ENCODE measurements at places on chromosomes 2 and 18.

DNA sequence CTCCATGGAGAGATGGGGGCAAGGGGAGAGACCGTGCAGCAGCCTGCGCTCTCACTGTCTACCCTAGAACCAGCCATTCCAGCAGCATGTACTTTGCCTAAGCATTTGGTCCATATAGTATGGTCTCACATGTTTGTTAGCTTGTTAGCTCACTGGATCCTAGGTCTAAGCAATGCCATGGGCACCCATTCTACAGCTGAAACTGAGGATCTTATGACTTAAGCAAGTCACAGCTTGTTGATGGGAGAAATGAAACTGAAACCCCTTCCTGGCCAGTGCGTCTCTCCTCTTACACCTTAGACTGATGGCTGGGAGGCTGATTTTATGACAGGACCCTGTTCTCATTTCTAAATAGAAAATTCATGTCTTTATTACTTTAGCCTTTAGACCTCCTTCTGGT, 90.1 kb downstream of the EPAS1 start:
- DNase-seq: no peak

GRCh38 chr2:240814280-240814679, 5.7 kb downstream of the KIF1A start:
- DNase-seq: no peak

DNA sequence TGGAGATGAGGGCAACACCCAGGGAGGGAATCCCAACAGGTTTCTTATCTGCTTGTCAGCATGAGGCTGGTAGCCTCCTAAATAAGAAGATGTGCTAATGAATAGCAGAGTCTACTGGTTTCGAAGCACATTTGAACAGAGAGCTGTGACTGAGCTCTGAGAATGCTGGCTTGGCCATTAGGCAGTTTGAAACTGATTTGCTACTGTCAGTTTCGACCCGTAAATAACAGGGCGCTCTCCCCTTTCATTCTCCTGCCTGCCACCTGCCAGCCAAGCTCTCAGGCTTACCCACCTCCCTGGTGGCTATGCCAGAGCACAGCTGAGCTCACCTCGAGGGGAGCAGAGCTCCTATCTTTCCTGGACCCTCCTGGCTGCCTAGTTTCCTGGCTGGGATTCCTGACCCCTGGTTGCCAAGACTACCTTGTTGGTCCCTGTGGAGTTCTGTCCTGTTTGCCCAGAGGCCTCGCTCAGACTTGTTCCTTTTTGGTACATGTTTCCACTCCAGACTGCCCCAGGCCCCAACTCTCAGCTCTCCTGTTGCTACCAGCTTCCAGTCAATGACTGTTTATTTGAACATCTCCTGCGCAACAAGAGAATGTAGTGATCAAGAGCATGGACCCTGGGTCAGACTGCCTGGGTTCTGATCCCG, 102.3 kb upstream of the ALPP start:
- DNase-seq: no peak

DNA sequence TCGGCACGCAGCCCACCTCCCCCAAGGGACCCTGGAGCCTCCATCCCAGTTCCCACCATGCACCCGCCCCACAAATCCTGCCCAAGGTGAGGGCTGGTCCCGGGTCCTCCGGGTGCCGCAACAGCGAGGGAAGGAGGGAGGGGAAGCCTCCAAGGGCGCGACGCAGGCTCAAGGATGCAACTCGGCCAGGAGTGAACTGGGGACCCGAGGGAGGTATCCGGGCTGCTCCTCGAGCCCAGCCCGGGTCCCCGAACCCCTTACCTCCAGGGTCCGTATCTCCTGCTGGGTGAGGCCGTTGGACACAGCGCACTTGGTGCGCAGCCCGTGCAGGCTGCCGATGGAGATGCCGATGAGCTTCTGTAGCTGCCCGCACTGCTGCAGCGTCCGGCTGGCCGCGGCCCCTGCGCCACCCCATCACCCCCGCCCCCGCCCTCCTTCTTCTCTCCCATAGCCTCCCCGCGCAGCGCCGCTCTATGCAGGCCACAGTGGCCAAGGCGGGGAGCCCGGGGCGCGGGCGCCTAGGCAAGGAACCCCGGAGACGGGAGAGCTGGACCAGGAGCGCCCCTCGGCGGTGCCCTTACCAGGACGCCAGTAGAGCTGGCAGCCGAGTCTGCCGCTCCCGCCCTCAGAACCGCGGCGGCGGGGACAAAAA, 124.1 kb downstream of the ANKRD30BL start:
- no peak for DNase-seq

DNA sequence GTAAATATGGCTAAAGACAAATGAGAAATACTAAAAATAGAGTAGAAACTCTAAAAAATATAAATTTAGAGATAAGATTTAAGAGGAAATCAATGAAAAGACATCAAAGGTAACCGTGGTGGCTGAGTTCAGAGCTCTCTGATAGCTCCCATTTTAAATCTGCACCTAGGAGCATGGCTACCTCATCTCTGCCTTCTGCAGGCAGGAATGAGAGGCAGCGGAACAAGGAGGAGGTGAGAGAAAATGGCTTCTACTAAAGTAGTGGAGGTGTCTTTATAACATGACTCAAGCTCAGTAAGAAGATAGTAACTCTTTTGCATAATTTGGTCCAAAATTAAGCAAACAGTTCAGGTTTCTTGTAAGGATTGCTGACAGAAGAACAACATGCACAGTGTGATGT, 758.7 kb upstream of the FSHR start:
- no peak for DNase-seq

DNA sequence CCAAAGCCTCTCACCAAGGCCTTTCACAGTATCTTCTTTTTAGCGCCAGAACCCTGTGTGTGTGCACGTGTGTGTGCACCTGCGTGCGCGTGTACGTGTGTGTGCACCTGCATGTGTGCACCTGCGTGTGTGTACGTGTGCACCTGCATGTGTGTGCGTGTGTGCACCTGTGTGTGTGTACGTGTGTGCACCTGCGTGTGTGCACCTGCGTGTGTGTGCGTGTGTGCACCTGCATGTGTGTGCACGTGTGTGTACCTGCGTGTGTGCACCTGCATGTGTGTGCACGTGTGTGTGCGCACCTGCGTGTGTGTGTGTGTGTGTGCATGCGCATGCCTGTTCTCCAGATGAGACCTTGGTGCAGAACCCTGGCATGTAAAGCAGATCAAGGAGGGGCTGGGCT, 131.4 kb upstream of the HDAC4 start:
- DNase-seq: no peak

DNA sequence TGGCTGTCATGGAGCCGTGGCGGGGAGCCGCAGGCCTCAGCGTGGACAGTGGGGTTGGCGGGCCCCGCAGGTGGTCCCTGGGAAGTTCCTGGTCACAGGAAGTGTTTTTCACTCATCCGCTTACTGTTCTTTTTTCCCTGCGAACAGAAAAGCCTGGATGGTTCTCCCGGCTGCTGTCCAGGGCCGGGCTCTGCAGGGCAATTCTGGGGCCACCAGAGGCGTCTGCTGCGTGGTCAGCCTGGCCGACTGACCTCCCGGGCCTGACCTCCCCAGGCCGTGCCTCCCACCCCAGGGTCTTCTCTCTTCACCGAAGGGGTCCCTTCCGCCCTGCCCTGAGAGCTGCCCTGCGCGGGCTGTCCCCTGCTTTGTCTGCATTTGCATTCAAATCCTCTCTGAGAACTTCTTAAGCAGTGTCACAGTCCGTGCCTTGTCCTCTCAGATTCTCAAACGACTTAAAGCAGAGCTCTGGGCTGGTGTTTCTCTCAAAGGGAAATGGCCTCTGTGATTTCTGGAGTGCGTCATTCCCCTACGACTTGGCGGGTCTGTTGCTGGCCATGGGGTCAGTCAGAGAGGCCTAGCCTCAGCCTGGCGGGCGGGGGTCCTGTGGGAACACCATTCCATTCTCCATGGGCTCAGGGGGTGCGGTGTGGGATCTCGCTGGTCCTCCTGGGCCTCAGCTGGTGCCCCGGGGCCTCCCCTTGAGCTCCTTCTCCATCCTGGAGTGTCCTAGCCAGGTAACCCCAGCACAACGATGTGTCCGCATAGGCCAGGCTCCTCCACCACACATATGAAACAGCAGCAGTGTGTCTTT, 38.3 kb downstream of the KLHL29 start:
- no peak for DNase-seq

DNA sequence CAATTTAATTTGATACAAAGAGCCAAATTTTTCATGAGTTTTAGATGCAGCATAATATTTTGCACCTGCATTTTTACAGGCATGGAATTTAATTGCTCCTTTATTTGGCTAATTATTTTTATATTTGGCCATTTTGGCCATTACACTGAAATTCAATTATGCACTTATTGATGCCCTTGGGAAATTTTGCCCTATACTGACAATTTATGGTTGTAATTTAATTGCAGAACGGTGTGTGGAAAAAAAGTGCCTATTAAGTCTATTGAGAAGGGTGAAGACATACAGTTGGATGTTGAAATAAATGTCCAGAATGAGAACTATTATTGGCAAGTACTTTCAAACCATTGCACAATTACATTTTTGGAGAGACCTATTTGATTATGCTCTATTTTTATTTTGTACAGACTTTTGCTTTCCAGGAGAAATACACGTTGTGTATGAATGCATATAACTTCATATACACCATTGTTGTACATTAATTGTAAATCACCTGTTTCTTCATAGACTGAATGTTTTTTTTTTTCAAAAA, 1319.3 kb upstream of the CDH2 start:
- DNase-seq: no peak

GRCh38 chr2:220552790-220553535, 925.5 kb downstream of the SLC4A3 start:
- DNase-seq: no peak

DNA sequence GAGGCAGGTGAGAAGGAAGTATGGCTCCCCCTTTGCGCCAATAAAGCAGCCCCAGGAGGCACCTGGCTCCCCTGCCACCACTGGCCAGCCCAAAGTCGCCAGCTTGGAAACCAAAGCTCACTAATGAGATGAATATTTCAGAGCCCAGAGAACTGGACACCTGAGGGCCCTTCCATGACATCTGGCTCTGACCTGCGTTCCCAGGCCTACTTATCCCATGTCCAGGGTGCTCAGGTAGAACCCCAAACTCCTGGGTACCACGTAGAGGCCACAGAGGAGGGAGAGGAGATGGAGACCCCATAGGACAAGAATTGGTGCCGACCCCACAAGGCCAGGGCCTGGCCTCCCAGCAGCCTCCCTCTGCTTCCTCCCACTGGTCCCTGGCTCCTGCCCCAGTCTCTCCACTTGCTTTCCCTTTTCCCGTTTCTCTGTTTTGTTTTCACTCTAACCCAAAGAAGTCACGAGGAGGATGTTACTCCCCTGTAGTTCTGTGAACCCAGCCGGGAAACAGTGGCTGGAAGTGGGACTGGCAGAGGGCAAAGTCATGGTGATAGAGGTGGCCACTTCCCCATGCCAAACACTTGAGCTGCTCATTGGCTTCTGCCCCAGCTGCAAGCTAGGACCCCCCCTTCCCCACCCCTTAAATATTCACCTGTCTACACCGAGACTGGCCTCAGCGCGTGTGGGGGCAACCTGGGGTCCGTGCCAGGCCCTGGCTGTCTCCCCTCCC, 820 bp downstream of the TMBIM1 start:
- no peak for DNase-seq

DNA sequence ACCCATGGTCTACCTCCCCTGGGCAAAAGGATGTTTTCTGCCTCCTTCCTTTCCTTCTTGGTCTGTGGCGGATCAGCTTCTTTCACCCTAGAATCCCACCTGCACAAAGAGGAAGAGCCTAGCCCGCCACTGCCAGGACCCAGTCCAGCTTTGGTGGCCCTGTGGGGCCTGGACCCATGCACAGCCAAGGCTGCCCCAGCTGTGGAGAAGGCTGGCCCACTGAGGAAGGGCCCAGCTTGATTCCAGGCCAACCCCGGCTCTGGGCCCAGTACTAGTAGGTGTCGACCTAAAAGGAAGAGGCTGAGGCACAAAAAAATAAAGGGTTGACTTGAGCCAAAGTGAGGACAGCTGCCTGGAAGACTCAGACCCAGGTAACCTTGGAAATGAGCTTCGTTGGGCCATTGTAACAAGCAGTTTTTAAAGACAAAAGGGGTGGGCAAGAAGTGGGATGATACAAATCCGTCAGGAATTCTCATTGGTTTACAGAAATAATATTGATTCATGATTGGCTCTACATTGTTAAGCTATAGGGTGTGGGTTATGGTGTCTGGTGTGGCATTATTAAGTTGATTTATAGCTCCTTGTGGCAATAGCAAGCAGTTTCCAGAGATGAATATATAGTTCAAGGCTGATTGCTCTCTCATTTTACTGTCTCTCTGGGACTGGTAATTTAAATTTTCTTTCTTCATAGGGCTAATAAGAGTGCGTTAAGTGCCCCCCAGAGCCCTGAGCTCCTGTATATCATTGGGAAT, 29.8 kb upstream of the MAL start:
- DNase-seq: no peak

DNA sequence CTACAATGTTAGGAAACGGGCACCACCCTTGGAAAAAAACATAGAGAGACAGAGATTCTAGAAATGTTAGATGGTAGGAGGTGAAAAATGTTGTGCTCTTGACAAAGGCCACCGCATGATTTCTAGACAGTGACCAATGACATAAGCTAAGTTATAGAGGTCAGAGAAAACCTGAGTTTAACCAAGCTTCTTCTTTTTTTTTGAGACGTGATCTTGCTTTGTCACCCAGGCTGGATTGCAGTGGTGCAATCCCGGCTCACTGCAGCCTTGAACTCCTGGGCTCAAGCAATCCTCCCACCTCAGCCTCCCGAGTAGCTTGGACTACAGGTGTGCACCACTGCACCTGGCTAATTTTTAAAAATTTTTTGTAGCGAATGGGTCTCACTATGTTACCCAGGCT, 13.0 kb downstream of the FER1L5 start:
- no peak for DNase-seq

DNA sequence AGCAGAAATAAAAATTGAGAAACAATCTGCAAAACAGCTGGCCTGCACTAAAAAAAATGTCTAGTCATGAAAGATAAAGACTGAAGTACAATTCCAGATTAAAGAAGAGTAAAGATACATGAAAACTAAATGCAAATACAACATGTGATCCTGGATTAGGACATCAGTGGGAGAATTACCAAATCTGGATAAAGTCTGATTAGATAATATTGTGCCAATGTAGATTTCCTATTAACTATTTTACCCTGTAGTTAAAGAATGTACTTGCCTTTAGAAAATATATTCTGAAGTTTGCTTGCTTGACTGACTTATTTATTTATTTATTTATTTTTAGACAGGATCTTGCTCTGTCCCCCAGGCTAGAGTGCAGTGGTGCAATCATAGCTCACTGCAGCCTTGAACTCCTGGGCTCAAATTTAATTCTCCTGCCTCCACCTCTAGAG, 58.7 kb downstream of the ASXL2 start:
- DNase-seq: no peak

- no peak for DNase-seq
Measured at GRCh38 chr2:157785866-157786662, 90.1 kb downstream of the ACVR1 start.

Measured in esophagus squamous epithelium (tissue), 5 donors.